Left ventricle myocardium inferior (tissue), 1 donor: ENCODE measurements at places on chromosomes 5 and 9. TPM values are rescaled to one million over a fixed set of nuclear protein-coding genes. Genes with fewer than 3 reads are reported as not detected.
A peak's percentile ranks its signal among the peaks of the same experiment; 100 is the strongest.

DNA sequence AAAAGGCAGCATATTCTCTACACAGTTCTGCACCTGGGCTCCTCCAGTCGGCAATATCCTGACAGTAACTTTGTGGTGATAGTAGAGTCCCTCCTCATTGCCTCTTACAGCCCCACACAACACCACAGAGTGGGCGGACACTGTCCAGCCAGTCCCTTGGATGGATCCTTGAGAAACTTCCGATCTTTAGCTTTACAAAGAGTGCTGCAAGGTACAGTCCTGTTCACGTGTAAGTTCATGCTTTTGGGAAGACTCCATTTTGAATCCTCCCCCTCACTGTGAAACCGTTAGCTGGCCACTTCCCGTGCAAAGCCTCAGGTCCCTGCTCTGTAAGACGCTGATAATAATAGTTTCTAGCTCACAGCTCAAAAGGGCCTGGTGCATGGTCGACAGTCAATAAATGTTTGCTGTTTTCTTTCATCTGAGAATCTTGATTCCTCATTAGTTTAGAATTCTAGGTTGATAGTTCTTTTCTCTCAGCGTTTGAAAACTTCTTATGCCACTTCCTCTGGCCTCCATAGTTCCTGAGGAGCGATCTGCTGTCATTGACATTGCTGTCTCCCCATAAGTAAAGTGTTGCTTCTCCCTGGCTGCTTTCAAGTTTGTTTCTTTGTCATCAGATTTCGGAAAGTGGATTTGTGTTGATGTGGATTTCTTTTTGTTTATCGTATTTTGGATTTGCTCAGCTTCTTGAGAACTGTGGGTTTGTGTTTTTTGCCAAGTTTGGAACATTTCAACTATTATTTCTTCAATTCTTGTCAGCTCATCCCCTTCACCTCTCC, 82.9 kb downstream of the COL23A1 start:
- DNase-seq: no peak

DNA sequence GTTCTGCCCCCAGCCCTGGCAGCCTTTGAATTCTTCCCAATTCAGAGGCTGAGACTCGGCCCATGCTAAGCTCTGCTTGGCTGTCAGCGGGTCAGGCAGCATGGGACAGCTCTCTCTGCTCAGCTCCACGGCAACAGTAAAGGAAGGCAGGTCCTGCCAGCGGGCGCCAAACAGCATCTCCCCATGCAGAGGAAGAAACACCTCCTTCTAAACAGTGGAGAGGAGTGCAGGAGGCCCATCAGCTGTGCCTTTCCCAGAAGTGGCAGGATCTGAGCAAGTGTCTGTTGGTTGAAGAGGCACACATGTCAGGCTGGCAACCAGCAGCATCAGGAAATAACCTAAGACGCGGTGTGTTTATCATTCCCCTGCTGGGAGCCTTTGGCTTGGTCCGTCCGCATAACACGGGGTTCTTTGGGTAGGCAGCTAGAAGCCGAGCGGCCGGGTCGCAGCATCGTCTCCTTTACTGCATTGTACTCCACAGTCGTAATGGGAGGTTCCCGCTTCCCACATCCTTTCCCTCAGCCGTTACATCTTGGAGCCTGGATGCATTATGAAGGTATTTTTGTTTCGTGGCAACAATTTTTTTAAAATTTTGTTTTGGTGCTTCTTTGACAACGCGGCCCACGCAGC, 42.7 kb upstream of the NCS1 start:
- DNase-seq: no peak

DNA sequence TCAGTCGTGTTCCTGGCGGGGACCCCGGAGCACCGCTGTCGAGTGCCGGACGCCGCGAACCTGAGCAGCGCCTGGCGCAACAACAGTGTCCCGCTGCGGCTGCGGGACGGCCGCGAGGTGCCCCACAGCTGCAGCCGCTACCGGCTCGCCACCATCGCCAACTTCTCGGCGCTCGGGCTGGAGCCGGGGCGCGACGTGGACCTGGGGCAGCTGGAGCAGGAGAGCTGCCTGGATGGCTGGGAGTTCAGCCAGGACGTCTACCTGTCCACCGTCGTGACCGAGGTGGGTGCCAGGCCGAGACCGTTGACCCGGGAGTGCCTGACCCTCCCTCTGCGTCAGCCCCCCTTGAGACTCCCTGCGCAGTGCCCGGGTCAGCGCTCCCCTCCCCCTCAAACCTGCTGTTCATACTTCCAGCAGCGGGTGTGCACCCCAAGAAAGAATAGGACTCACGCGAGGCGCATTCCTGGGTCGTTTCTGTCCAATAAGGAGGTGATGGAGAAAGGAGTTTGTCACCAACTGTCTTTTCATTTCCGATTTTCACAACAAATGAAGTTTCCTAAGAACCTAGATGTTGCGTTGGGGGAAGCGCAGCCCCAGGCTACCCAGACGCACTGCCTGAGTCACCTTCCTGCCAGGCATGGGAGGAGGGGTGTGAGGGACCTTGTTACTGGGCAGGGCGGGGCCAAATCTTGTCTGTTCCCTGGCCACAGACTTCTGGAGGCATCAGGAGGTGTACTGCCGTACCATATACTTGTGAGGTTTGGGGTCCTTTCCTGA, 722 bp downstream of the SLC22A4 start:
- peak; percentile 46 for DNase-seq

The DRD1 gene
- total RNA-seq: not detected

The SAXO1 gene
- total RNA-seq: 0.03 TPM

DNA sequence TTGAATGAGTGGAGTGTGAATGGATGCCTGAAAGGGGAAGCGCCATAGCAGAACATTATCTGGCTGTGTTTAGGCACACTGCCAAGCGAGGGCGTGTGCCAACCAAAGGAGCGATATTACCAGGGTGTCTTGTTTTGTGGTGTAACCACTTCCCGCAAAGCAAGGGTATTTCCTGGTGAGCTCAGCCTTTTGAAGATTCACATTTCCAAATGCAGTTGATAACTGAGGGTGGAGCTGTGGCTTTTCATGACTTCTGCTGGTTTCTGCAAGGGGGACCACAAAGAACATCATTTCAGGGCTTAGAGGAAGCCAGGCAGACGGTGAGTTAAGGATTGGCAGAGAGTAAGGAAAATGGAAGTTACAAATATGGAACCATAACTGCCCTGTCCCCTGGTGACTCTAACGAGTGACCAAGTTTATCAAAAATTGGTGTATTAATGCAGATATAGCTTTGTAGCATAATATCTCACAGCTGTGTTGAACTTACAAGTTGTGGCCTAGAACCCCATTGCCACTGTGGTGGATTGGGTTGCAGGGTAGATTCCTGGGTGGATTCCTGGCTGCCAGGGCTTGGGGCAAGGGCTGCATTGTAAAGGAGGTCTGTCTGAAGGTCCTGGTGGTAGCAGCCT, 71.4 kb downstream of the RALGPS1 start:
- DNase-seq: peak; percentile 70

GRCh38 chr5:35822511-35822910, 34.2 kb upstream of the IL7R start:
- no peak for DNase-seq

The CDH9 gene
- total RNA-seq: not detected

- DNase-seq: no peak
These were observed 51.9 kb upstream of the TBC1D9B start for GRCh38 chr5:179959641-179960040.

DNA sequence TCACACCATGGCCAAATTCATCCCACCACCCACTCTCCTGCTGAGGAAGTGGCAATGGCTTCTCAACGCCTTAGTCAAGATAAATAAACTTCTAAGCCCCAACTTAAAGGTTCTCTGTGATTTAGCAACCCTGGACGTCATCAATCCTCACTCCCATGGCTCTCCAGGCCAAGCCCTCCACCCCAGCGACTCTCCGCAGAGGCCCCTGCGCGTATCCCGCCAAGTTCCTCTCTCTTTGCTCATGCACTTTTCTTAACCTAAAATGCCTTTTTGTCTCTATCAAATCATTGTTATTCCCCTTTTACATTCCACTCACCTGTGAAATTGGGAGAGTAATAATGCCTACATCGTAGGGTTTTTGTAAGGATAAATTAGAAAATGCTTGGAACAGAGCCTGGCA, 88.6 kb downstream of the NRG2 start:
- DNase-seq: no peak

GRCh38 chr5:50440651-50441492, at the start of gene EMB:
EMB (minus strand) TSS chr5:50441288; CDS start chr5:50441151, 137 bp downstream.
- DNase-seq: peak; percentile 68
